ENCODE measurements at places on chromosomes 7 and 10.

- no peak for DNase-seq
Observed at GRCh38 chr7:134842886-134843430, 63.5 kb downstream of the CALD1 start.

GRCh38 chr10:100307684-100308083 is 21.2 kb upstream of the BLOC1S2 start:
- DNase-seq, result no peak

DNA sequence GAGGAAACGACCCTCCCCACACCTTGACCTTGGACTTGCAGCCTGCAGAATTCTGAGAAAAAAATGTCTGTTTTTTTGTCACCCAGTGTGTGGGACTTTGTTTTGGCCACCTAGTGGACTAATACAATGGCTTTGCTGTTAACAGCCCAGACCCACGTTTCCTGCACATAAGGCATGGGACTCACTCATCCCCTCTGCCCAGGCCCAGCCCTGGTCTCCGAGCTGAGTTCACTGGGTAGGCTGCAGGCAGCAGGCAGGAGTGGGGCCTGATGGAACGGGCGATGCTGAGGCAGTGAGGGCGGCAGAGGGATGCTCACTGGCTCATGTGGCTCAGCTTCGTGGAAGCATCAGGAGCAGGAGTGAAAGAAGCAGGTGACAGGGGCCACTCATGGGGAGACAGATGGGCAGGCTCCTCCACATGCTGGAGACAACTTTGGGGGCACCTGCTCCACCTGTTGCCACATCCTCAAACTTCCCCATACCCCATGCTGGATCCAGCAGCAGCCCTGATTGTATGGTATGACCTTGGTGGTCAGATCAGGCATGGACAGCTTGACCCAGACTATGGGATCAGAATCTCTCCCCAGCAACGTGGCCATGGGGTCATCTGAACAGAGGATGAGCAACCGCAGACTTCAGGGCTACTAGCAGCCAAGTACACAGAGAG is 65.8 kb upstream of the ANTXRL start:
- no peak for DNase-seq

GRCh38 chr7:47596502-47597202 is 14.7 kb upstream of the TNS3 start:
- DNase-seq, result no peak

GRCh38 chr10:69492746-69493462 is 41.6 kb downstream of the TSPAN15 start:
- no peak for DNase-seq

DNA sequence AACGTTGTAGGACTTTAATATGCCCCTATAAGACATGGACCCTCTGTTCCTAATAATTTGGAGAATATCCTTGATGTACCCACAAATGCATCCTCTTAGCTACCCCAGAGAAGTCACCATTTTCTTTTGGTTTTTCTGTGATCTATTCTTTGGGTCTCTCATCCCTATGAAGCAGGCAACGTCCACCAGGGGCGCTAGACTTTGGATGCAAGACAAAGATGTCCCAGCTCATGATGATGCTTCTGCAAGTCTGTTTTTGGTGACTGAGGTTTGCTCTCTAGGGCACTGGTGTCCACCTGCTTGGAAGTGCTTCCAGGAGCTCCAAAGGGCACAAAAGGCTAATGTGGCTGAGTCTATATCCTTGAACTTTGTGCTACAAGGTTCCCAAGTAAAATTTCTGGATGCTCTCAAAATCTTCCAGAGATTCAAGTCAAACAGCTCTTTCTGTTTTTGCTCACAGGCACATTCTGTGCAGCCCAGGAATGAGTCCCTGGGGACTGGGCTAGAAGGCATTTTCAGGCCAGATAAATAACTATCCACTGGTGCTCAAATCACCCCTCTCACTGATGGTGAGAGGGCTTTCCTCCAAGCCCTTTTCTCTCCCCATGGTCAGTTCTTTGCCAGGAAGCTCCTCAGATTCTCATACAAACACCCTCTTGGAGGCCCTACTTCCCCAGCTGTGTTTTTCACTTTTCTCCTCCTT is 166.4 kb downstream of the C7orf25 start:
- DNase-seq, result peak; percentile 2

- DNase-seq, result no peak
Observed at GRCh38 chr10:88028654-88029053, 165.2 kb downstream of the PTEN start.

DNA sequence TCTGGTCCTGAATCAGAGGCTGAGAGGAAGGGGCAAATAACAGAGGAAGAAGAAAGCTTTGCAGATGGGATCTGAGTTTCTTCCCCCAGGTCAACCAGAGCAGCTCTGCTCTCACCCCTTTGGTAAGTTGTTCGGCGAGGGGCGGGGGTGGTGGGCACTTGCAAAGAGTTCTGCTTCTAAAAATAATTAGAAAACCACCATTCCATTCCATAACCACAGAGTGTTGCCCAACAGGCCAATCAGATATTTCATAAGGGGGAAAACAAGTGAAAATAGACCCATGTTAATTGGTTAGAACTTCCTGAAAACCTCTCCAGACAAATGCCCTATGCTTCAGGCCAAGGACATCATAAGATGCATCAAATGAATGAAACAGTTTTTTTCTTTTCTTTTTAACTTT is 43.6 kb upstream of the R3HCC1L start:
- DNase-seq, result no peak

- no peak for DNase-seq
Observed at GRCh38 chr7:126436213-126436868, 816.4 kb downstream of the GRM8 start.

DNA sequence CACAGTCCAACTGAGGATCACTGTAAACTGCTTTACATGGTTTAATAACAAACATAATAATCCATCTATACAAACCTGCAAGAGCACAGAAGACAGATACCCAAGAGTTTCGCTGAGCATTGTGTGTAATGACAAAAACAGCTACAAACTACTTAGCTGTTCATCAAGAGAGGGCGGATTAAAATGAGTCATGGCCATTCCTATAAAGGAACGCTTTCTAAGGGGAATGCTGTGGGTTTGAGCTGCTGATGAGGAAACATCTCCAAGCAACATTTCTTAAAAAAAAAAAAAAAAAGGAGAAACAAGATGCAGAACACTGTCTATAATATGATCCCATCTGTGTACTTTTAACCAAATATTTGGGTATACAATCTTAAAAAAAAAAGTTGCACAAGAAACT is 33.8 kb downstream of the VOPP1 start:
- no peak for DNase-seq

DNA sequence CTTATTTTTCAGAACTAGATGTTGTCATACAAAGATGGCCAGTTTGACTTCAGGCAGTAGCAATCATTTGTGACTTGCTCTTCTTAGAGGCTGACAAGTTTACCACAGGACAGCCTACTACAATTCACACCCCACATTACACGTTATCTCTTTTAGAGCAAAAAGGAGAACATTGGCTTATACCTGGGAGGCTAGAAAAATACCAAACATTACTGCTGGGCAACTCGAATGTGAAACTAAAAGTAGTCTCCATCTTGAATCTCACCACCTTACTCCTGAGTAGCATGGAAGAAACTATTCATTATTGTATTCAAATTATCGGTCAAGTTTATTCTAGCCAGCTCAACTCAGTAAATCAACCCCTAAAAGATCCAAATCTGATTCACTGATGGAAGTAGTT is 90.7 kb upstream of the TMEM26 start:
- DNase-seq, result no peak

- no peak for DNase-seq
Observed at GRCh38 chr7:45157653-45158401, at the start of gene RAMP3. Gene RAMP3 (plus strand): TSS chr7:45157791. CDS start chr7:45157829, 38 bp downstream.

DNA sequence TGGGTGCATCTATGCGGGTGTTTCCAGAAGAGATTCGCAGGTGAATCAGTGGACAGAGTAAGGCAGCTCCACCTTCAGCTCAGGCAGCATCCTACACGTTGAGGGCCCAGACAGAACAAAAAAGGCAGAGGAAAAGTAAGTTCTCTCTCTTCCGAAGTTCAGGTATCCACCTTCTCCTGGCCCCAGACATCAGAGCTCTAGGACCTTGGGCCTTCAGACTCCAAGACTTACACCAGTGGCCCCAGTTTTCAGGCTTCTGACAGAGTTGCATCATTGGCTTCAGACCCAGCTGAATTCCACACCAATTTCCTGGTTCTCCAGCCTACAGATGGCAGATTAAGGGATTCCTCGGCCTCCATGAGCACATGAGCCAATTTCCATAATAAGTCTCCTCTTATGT is 102.2 kb upstream of the GPR26 start:
- no peak for DNase-seq

- no peak for DNase-seq
Observed at GRCh38 chr10:69333205-69333604, 54.9 kb downstream of the HK1 start.

GRCh38 chr10:18144928-18145327 is 4.7 kb downstream of the CACNB2 start:
- peak; percentile 26 for DNase-seq

GRCh38 chr7:37118004-37118403 is 330.7 kb downstream of the ELMO1 start:
- DNase-seq, result peak; percentile 58

DNA sequence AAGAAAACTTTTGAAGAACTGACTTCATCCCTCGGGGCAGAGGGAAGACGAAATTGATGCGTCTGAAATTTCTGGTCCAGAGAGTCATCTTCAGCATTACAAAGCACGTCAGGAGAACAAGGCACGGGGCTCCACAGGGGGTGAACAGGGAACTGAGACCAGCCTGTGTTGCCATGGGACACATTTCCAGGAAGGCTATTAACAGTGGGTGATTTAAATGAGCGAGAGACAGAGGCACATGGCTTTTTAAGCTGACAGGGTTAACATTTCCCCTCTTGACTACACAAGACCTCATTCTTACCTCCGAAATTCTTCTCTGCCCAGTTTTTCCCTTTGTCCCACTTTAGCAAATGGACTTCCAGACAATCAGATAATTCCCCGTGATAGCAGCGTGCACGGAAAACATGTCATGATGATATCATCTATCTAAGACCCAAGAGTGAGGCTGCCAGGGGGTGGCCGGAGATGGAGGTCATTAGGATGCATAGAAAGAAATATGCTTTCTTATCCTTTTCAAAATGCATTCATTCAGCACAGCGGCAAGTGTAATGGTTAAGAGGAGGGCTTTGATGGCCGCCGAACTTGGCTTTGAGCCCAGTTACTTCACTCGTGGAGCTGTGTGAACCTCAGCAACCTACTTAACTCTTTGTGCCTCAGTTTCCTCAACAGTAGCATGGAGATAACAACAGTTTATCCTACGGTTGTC is 248.0 kb downstream of the PRPF18 start:
- DNase-seq, result no peak

GRCh38 chr7:144001543-144001942 is 1.4 kb downstream of the OR6B1 start:
- DNase-seq, result no peak

Measured in NCI-H2081 (cell line).